ENCODE measurements at places on chromosomes 2 and 18. TPM values are rescaled to one million over a fixed set of nuclear protein-coding genes. Genes with fewer than 3 reads are reported as not detected.

Gene IL1F10
- total RNA-seq = not detected

Gene CHMP1B
- total RNA-seq = 67.4 TPM

Gene IL1R2
- 0.31 TPM for total RNA-seq

- H3K27me3 ChIP-seq = no peaks in the 10 kb centered on the region
- no peak for DNase-seq
These were observed 278.6 kb upstream of the KYNU start for GRCh38 chr2:142598846-142599245.

DNA sequence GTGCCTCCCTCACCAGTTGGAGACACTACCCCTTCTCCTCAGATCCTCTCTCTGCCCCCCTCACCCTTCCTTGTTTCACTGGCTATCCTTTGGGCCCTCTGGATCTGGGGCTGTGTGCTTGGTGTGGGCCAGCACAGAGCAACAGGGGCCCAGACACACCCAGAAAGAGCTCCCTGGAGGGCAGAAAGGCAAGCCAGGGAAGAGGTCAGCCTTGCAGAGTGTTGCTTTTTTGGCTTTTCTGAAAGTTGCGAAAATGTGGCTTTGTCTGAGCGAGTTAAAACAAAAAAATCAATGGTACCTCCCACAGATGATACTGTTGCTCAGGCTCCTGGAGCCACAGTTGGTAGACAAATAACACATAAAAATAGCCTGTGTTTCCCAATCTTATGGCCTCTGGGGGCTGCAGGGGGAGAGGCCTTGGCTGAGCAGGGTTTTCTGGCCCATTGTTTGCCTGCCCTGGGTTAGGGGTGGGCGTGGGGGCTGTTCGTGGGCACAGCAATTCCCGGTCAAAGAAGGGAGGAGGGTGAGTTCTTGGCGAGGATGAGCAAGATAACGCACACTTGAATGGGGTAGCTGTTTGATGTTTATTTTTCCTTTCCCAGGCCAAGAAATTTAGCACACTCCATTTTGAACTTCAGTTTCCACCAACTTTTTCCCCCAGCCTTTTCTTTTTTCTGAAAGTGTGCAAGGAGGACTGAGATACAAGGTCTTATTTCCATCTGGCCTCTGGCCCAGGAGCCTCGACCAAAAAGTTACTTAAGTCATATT, 167.0 kb upstream of the HAAO start:
- H3K4me3 ChIP-seq = no peak overlapping the region
- no peak overlapping the region for H3K27ac ChIP-seq
- peaks cover 10% of the 10 kb centered on the region for H3K4me1 ChIP-seq

GRCh38 chr2:14516844-14517243, 115.7 kb upstream of the LRATD1 start:
- DNase-seq = no peak

DNA sequence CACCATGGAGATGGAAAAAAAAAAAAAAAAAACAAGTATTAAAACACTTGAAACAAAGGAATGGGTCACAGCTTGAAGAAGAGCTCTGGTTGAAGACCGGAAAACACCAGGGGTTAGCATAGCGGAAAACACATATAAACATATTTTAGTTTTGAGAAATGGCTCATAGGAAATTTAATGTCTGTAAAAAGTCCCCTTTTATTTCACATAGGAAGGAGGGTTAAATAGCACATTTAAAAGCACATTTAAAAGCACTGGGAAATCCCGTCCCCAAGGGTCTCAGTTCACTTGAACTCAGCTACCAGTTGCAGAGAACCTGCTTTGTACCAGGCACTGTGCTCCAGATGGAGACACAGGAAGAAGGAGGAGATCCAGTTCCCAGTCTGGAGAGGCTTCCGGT, 65.5 kb downstream of the KCNE4 start:
- no peak overlapping the region for H3K27ac ChIP-seq
- H3K27me3 ChIP-seq = no peaks in the 10 kb centered on the region
- no peak overlapping the region for H3K4me3 ChIP-seq
- H3K36me3 ChIP-seq = no peaks in the 10 kb centered on the region
- H3K4me1 ChIP-seq = no peaks in the 10 kb centered on the region
- DNase-seq = no peak

DNA sequence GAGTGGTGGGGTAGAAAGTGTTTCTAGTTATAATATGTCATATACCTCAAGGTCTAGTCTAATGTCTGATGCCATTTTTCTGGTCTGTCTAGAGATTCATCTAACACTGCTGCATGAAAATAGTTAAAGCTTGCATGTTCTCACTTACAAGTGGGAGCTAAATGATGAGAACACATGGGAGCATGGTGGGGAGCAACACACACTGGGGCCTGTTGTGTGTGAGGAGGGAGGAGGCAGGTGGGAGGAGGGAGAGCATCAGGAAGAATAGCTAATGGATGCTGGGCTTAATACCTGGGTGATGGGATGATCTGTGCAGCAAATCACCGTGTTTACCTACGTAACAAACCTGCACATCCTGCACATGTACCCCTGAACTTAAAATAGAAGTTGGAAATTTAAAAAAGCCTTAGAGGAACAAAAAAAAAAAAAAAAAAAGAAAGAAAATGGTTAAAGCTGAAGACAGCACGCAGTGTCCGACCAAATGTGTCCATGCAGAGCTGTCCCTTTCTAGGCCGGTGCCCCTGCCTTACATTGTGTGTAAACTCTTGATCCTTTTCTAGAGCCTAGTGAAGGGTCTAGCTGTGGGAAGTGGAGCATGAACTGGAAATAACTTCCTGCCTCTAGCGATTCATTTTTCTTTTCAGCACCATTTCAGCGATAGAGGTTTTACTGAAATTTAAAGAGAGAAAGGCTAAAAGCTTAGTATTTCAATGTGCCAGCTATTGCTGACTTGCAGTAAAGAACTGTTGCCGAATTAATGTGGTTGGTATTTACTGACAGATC, 94.0 kb downstream of the FMNL2 start:
- no peaks in the 10 kb centered on the region for H3K36me3 ChIP-seq
- peaks cover 3% of the 10 kb centered on the region for H3K27me3 ChIP-seq
- H3K27ac ChIP-seq = no peak overlapping the region
- DNase-seq = no peak
- H3K4me3 ChIP-seq = no peak overlapping the region

GRCh38 chr2:201820383-201821007, 14.2 kb downstream of the CDK15 start:
- no peaks in the 10 kb centered on the region for H3K4me1 ChIP-seq
- no peaks in the 10 kb centered on the region for H3K27me3 ChIP-seq
- no peak overlapping the region for H3K27ac ChIP-seq
- H3K36me3 ChIP-seq = no peaks in the 10 kb centered on the region
- DNase-seq = no peak

- no peak overlapping the region for H3K27ac ChIP-seq
- peaks cover 3% of the 10 kb centered on the region for H3K4me1 ChIP-seq
- H3K4me3 ChIP-seq = no peak overlapping the region
- peaks cover 33% of the 10 kb centered on the region for H3K36me3 ChIP-seq
- H3K27me3 ChIP-seq = no peaks in the 10 kb centered on the region
These were observed 24.5 kb downstream of the SLC66A2 start for GRCh38 chr18:79926715-79927606.

DNA sequence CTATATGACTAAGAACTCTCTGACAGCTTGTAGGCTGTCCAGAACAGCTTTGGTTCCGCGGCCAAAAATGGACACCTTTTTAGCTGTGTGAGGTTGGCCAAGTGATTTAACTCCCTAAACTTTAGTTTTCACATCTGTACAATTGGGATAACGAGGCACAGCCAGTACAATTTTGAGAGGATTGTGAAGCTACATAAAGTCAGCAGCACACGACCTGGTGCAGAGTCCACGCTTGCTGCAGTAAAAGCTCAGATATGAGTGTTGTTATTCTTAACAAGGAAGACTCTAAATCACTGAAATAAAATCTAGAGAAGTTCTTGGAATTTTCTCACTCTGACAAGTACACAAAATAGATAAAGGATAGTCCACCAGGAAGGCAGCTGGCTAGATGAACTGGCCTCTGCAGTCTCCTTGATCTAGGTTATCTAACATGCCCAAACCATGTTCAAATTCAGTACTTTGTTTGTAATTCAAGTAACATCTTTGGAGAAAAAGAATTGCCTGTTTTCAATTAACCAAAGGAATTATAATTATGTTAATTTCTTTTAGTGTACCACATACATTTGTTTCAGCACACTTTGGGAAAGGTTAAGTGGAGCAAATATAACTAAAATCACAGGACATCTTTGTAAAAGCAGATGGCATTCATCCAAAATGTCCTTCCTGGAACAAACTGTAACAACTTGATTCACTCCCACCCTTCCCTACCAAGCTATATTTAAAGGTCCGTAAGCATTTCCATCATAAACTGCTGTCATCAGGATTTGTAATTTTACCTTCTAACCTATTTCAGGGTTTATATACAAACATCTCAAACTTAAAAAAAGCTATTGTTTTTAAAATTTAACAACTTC, 201.7 kb upstream of the STK17B start:
- no peak overlapping the region for H3K27ac ChIP-seq
- DNase-seq = no peak
- H3K27me3 ChIP-seq = no peaks in the 10 kb centered on the region
- no peak overlapping the region for H3K4me3 ChIP-seq
- H3K36me3 ChIP-seq = no peaks in the 10 kb centered on the region

DNA sequence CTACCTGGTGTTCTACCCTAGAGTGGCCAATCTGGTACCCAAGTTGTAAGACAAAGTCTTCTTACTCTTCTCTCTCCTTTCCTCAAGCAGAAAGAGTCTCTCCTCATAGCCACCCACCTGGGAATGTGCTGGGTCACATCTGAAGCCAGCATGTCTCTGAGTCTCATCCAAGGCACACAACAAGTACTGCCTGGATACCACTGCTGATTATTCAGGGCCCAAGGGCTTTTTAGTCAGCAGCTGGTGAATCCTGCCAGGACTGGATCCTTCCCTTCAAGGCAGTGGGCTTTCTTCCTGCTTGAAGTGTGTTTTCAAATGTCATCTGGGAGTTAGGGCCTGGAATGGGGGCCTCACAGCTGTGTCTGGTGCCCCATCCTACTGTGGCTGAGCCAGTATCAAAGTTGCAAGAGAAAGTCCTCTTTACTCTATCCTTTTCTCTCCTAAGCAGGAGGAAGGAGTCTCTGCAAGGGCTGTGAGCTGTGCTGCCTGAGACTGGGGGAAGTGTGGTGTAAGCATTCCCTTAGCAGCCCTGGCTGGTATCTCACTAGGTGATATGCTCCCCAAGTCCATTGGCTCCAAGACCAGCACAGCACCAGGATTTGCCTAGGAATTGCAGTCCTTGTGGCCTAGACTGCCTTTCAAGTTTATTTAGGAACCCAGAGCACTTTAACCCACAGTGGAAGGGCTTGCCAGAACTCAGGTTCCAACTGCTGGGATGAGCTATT, 27.2 kb downstream of the OXER1 start:
- no peaks in the 10 kb centered on the region for H3K27me3 ChIP-seq
- peaks cover 13% of the 10 kb centered on the region for H3K36me3 ChIP-seq
- no peaks in the 10 kb centered on the region for H3K4me1 ChIP-seq
- H3K4me3 ChIP-seq = no peak overlapping the region
- DNase-seq = no peak

- no peaks in the 10 kb centered on the region for H3K36me3 ChIP-seq
- H3K27ac ChIP-seq = no peak overlapping the region
- no peaks in the 10 kb centered on the region for H3K4me1 ChIP-seq
- no peak for DNase-seq
- H3K4me3 ChIP-seq = no peak overlapping the region
These were observed 90.6 kb upstream of the GPC1 start for GRCh38 chr2:240344904-240345303.

GRCh38 chr2:121791290-121791689, 35.8 kb downstream of the TSN start:
- no peaks in the 10 kb centered on the region for H3K27me3 ChIP-seq
- no peak overlapping the region for H3K4me3 ChIP-seq
- no peaks in the 10 kb centered on the region for H3K4me1 ChIP-seq
- no peak for DNase-seq
- H3K36me3 ChIP-seq = no peaks in the 10 kb centered on the region

GRCh38 chr2:172376505-172377125, 50.8 kb upstream of the ITGA6 start:
- H3K27me3 ChIP-seq = no peaks in the 10 kb centered on the region
- no peaks in the 10 kb centered on the region for H3K4me1 ChIP-seq
- no peak overlapping the region for H3K4me3 ChIP-seq
- no peak overlapping the region for H3K27ac ChIP-seq
- no peaks in the 10 kb centered on the region for H3K36me3 ChIP-seq
- DNase-seq = no peak

- H3K27me3 ChIP-seq = no peaks in the 10 kb centered on the region
- H3K36me3 ChIP-seq = peaks cover 4% of the 10 kb centered on the region
- H3K4me3 ChIP-seq = peak overlapping the region; percentile 56
- H3K4me1 ChIP-seq = peaks cover 25% of the 10 kb centered on the region
- H3K27ac ChIP-seq = no peak overlapping the region
These were observed 70.0 kb upstream of the PSMD14 start for GRCh38 chr2:161238265-161238559.

- no peaks in the 10 kb centered on the region for H3K27me3 ChIP-seq
- H3K4me3 ChIP-seq = no peak overlapping the region
- H3K27ac ChIP-seq = no peak overlapping the region
- no peaks in the 10 kb centered on the region for H3K4me1 ChIP-seq
- H3K36me3 ChIP-seq = no peaks in the 10 kb centered on the region
These were observed 142.4 kb upstream of the MEX3C start for GRCh38 chr18:51339856-51340255.

- peaks cover 66% of the 10 kb centered on the region for H3K36me3 ChIP-seq
- no peaks in the 10 kb centered on the region for H3K4me1 ChIP-seq
- DNase-seq = no peak
- H3K27me3 ChIP-seq = no peaks in the 10 kb centered on the region
These were observed 5.9 kb downstream of the LMAN1 start for GRCh38 chr18:59353079-59353680.

- H3K36me3 ChIP-seq = no peaks in the 10 kb centered on the region
- no peak for DNase-seq
- H3K27me3 ChIP-seq = peaks cover 7% of the 10 kb centered on the region
- no peak overlapping the region for H3K27ac ChIP-seq
- no peak overlapping the region for H3K4me3 ChIP-seq
- H3K4me1 ChIP-seq = peaks cover 3% of the 10 kb centered on the region
These were observed 274.2 kb upstream of the NCKAP5 start for GRCh38 chr2:133842446-133842845.

- H3K36me3 ChIP-seq = no peaks in the 10 kb centered on the region
- no peaks in the 10 kb centered on the region for H3K27me3 ChIP-seq
- H3K27ac ChIP-seq = peak overlapping the region; percentile 96
- peak overlapping the region; percentile 12 for H3K4me3 ChIP-seq
These were observed 52.0 kb downstream of the ZFP36L2 start for GRCh38 chr2:43174368-43174916.

DNA sequence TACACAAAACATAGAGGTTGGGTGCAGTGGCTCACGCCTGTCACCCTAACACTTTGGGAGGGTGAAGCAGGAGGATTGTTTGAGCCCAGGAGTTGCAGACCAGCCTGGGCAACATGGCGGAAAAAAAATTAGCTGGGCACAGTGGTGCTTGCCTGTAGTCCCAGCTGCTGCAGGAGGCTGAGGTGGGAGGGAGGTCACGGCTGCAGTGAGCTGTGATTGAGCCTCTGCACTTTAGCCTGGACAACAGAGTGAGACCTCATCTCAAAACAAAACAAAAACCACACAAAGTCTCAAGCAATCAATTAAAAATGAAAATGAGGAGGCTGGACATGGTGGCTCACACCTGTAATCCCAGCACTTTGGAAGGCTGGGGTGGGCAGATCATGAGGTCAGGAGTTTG, 4.9 kb downstream of the NOP58 start:
- DNase-seq = no peak
- peaks cover 9% of the 10 kb centered on the region for H3K36me3 ChIP-seq
- no peak overlapping the region for H3K27ac ChIP-seq
- H3K4me3 ChIP-seq = peak overlapping the region; percentile 3
- peaks cover 53% of the 10 kb centered on the region for H3K4me1 ChIP-seq
- H3K27me3 ChIP-seq = no peaks in the 10 kb centered on the region

- peaks cover 38% of the 10 kb centered on the region for H3K4me1 ChIP-seq
- H3K4me3 ChIP-seq = peak within 1 kb of the TSS; percentile 77
- no peak for DNase-seq
- H3K27ac ChIP-seq = peak within 1 kb of the TSS; percentile 62
- H3K36me3 ChIP-seq = peaks cover 15% of the 10 kb centered on the region
These were observed at the start of gene CASP10 for GRCh38 chr2:201182650-201183364. TSS of gene CASP10 (plus strand) at chr2:201183141. CDS start at chr2:201185778, 2,637 bp downstream.

Measured in CD4-positive, alpha-beta T cell (primary cell).